NB4 (cell line): ENCODE measurements at places on chromosomes 1 and 21.

GRCh38 chr1:240341365-240342250, 249.9 kb downstream of the FMN2 start:
- no peak for DNase-seq

- DNase-seq: peak; percentile 53
Measured at GRCh38 chr1:207752456-207752998, 673 bp downstream of the CD46 start.

DNA sequence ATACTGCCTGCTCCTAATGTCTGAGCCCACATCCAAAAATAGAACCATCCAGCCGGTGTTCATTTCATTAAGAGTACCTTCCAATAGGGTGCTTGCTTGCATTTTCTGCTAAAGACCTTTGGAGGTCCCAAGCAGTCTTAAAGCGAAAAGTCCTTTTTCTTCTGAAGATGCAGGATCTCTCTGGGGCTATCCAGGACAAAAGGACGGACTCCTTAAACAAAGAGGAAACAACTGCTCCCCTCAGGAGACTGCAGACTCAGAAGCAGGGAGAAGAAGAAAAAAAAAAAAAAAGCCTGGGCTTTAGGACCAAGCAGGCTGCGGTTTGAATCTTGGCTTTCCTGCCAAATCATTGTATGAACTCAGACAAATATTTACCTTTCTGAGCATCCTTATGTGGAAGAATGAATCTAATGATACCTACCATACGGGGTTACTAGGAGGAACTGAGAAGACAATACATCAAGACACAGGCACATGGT, 204.0 kb downstream of the PLPP3 start:
- DNase-seq: no peak

DNA sequence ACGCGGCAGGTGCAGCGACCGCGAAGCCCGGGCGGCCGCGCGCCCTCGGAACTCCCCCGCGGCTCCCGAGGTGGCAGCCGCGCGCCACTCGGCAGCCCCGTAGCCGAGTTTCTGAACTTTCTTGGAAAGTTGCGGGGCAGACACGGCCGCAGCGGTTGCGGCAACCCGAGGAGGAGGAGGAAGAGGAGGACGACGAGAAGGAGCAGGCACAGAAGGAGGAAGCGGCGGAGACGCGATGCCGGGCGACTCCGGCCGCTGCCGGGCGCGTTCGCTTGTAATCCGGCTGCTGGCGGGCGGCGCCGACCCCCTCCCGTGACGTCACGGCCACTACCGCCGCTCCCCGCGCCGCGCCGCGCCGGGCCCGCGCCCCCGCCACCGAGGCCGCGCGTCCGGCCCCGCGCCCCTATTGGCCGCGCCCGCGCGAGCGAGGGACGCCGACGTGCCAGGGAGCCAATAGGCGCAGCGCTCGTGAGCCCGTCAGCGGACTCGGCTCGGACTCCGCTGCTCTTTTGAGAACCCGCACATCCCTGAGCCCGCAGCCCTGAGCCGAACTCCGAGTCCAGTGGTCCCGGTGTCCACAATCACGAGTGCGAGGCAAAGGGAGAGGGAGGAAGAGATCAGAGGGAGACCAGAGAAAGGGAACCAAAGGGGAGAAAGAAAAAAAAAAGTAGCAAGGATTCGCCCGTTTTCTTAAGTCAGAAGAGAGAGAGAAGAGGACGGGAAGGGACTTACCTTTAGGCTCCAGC, 736 bp upstream of the BARHL2 start:
- DNase-seq: no peak

DNA sequence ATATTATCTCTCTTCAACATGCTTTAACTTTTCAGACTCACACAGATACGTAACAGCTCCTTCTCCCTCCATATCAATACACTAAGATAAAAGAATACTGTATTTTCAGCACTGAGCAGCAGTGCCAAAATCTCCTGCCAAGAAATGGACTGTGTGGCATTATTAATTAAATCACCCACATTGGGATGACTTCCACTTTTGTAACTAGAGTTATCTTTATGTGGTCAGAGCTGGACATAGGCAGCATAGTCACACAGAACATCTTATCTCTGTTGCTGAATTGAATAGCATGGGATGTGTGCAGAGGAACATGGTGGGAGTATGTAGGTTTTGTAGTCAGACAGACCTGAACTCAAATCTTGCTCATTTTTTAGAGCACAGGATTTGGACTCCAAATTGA, 41.4 kb upstream of the CACYBP start:
- DNase-seq: no peak

DNA sequence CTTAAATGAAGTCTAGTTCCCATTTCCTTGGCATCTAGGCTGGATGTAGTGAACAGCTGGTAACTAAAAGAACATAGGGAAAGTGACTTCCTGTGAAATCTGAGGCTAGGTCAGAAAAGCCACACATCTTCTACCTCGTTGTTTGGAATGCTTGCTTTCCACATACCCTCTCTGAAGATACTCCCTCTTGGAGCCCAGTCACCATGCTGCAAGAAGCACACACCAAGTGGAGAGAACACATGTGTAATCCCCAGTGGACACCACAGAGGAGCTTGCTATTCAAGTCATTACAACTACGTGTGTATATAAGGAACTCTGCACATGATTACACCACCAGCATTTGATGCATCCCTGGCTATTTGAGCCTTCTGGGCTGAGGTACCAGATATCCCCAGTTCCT, 125.9 kb downstream of the RGS21 start:
- no peak for DNase-seq
